ENCODE measurements at places on chromosomes 12 and 14.

DNA sequence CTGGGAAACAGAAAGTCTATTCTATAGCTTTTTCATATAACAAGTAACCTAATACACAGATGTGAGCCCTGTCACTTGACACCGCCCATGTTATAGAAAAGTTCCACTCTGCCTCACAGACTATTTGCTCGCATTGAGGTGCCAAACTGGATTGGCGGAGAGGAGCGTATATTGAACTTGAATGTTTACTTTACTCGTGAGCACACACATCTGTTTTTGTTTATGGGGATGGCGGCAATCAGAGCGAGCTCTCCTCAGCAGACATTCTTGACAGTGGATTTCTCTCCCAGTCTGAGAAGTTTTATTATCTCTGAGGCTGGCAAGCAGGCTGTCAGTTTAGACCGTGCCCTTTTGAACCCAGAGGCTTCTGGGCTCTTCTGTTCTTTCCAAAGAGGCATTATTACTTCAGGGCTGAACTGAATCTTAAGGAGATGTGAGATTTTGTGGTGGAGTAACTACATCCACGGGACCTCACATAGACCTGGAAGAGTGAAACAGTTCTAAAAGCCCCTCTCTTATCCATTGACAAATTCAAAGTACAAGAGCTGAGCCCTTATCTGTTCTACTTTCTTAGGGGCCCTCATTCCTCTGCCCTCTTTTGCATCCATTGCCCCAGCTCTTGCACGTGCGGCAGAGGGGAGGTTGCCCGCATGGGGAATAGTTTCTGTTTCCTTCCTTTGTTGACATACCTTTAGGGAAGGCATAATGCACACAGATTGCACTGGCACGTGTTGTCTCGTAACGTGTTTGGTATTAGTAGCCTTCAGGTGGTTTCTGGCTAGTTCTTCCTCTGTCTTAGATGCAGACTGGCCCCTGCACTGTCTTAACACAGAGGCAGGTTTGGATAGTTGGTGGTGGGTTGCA is 68.2 kb downstream of the DRAM1 start:
- no peak for DNase-seq

GRCh38 chr12:14846876-14847580 is 3.7 kb upstream of the ART4 start:
- DNase-seq, result no peak

- no peak for DNase-seq
Measured at GRCh38 chr12:131642101-131642540, 68.8 kb upstream of the SFSWAP start.

GRCh38 chr12:68092976-68093375 is 66.6 kb downstream of the IFNG start:
- DNase-seq, result no peak

DNA sequence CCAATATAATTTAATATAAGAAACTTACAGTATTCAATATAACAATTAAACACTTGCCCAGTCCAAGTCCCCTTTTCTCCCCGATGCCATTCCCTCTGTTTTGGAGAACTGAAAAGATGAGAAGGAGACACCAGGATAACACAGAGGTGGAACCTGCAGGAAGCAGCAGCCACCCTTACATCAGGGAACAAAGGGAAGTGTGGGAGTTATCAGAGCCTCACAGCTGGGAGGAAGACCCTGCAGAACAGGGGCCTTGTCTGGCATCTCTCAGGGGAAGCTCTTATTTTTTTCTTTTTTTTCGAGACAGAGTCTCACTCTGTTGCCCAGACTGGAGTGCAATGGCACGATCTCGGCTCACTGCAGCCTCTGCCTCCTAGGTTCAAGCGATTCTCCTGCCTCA is 52.6 kb downstream of the CALM1 start:
- no peak for DNase-seq

GRCh38 chr14:54498579-54498978 is 9.8 kb upstream of the GMFB start:
- DNase-seq, result no peak

DNA sequence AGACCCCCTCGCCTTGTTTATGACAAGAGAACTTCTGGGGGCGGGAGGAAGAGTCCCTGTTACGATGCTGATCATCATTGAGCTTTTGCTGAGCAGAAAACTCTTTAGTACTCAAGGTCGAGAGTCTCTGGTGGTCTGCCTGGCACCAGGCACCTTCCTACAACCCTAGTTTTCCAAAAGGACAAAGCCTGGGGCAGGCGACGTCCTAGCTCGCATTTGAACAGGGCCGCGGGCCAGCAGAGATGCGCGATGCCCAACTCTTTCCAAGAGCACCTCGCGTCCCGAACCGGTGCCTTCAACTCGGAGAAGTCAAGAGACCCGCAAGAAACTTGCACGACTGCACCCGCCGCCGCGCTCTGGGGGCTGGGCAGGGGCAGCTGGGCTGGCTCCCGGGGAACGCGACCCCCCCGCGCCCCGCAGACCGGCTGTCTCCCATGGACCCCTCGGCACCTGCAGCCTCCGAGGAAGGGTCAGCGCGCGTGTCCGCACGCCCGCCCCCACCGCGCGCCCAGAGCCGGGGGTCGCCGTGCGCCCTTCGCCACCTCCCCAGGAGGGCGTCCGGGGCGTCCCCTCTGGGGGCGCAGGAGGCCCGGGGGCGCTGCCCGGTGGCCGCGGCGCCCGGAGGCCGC is 377 bp upstream of the BCL7A start:
- DNase-seq, result no peak

DNA sequence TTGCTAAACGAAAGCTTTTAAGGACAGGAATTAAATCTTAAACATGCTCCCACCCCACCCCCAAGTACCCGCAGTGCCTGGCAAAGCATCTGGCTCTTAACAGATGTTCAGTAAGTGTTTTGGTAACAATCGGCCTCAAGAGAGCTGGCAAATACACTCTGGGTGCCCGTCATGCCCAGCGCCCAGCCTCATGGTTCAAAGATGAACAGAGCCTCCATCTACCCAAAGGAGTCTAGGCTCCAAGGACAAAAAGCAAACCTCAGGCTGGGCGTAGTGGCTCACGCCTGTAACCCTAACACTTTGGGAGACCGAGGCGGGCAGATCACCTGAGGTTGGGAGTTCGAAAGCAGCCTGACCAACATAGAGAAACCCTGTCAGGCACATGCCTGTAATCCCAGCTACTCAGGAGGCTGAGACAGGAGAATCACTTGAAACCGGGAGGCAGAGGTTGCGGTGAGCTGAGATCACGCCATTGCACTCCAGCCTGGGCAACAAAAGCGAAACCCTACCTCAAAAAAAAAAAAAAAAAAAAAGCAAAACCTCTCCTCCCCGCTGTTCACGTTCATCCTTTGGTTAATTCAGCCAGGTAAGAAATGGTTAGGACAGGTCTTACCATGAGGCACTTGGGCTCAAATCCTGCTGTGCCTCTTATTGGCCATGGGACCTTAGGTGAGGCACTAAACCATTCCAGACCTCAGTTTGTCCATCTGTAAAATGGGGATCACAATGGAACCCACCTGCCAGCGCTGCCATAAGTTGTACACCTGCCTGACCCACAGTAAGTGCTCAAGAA is 151.3 kb downstream of the BCL11B start:
- no peak for DNase-seq

- no peak for DNase-seq
Measured at GRCh38 chr12:101521136-101521535, 46.0 kb downstream of the SPIC start.

GRCh38 chr12:26187014-26187798 is 8.2 kb upstream of the SSPN start:
- no peak for DNase-seq

DNA sequence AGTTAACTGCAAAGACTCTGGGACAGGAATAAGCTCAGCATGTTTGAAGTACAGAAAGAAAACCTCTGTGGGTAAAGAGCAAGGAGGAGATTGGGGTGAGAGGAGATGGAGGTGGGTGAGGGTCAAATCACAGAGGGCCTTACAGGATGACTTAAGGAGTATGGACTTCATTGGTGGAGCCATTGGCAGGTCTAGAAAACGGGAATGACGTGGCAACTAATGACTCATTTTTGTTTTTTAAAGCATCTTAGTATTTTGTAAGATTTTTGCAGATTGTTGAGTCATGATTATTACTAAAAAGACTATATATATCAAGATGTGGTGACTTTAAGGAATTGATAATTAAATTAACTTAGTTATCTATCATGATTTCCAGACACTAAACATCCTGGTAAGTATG is 18.5 kb downstream of the UTP20 start:
- DNase-seq, result no peak

DNA sequence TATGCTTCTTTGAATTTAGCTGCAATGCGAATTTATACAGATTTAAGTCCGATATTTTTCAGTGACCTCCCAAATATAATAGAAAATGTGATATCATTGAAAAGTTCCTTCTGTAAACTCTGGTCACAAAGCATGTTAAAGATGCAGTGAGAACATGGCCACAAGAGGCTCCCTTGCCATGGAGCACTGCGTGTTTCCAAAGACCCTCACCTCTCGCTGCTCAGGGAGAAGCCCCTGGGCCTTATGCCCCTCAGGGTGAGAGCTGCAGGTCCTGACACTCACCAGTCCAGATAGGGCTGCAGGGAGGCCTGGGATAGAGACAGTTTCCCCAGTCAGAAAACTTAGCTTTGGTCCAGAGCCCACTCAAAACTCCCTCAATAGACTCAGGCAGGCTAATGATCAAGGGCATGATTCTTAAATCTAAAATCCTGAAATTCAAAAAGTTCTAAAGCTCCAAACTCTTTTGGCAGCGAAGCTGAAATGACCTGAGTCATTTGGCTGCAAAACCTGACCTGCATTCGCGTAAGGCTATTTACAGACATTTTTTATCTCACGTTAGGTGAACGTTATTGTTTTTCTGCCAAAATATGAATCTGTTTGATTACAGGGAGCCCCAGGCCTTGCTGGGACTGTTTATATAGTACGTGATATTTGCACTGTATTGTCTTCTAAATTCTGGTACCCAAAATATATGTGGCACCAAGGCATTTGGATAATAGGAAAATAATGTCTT is 67.8 kb downstream of the CAPZA3 start:
- DNase-seq, result no peak

DNA sequence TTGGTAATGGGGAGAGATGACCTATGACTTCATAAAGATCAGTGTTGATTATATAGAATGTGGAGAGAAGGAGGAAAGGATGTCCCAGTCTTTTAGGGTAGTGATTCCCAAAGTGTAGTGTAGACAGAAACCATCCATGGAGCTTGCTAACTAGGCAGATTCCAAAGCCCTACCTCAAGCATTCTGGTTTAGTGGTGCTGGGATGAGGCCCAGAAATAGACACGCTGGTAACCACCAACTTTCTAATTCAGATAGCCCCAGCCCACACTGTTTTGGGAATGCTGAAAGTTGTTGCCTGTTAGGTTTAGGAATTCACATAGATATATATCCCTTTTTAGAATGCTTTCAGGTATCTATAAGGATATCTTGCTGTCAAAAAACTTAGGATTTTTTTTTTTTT is 69.2 kb downstream of the STAB2 start:
- no peak for DNase-seq

DNA sequence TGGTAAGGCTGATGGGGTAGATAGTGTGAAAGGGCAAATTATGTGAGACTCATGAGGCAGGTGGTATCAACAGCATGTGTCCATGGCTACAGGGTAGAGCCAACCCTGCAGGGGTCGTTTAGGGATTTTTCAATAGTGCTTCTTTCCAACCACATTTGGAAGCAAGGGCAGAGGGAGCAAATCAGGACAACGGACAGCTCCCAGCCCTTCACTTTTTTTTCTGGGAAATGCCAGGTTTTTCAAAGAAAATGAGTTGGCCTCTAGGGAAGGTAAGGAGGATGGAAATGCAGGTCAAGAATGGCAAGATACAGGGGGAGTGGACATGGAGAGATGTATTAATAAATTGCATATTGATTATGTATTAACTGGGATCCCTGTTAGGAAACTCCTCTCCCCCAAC is 4.9 kb upstream of the CMA1 start:
- no peak for DNase-seq

GRCh38 chr12:125100551-125101434 is 35.6 kb downstream of the AACS start:
- DNase-seq, result no peak

GRCh38 chr14:99597911-99598600 is 6.0 kb downstream of the CCDC85C start:
- no peak for DNase-seq

DNA sequence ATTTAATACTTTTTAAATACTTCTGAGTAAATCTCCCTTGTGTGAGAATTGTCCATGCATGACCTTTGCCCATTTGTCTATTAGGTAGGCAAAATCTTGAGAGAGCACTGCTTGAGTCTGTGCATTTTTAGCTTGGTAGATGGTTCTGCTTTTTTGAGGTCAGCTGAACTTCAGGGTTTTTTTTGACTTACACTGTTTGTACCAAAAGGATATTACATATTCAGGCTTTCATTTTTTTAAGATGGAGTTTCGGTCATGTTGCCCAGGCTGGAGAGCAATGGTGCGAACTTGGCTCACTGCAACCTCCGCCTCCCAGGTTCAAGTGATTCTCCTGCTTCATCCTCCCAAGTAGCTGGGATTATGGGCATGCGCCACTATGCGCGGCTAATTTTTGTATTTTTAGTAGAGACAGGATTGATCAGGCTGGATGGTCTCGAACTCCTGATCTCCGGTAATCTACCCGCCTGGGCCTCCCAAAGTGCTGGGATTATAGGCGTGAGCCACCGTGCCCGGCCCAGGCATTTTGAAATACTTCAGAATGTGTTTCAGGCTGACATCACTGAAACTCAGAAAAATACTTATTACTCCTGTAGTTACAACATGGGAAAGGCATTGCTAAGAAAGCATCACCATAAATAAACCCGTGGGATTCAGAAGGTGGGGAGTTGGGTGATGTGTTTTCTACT is 11.1 kb downstream of the RASSF3 start:
- no peak for DNase-seq

DNA sequence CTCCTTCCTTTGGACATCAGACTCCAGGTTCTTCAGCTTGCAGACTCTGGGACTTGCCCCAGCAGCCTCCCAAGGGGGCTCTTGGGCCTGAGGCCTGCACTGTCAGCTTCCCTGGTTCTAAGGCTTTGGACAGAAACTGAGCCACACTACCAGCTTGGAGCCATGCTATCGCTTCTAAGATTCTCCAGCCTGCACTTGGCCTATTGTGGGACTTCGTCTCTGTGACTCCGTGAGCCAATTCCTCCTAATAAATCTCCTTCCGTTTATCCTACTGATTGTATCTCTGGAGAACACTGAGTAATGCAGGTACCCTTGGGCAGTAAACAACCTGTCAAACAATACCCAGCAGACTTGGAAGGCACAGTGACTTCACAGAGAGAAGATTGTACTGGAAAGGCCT is 24.9 kb upstream of the RHOJ start:
- DNase-seq, result no peak

- no peak for DNase-seq
Measured at GRCh38 chr12:19044430-19044829, 85.1 kb upstream of the PLEKHA5 start.

DNA sequence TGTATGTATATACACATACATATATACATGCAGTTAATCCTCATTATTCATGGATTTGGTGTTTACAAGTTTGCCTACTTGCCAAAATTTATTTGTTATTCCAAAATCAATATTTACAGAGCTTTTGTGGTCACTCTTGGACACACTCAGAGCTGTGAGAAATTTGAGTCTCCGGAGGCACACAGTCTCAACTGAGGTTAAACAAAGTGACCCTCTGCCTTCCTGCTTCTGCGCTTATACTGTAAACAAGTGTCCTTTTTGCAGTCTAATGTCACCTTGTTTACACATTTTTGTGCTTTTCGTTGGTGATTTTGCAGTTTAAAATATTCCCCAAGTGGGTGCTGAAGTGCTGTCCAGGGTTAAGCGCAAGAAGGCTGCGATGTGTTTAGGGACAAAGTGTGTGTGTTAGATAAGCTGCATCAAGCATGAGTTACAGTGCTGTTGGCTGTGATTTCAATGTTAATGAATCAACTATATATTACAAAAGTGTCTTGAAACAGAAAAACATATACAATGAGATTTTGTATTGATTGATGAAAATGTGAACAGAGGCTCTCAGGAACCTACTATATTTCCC is 13.1 kb upstream of the LTA4H start:
- DNase-seq, result no peak
